ENCODE measurements at places on chromosomes 3 and 15.

DNA sequence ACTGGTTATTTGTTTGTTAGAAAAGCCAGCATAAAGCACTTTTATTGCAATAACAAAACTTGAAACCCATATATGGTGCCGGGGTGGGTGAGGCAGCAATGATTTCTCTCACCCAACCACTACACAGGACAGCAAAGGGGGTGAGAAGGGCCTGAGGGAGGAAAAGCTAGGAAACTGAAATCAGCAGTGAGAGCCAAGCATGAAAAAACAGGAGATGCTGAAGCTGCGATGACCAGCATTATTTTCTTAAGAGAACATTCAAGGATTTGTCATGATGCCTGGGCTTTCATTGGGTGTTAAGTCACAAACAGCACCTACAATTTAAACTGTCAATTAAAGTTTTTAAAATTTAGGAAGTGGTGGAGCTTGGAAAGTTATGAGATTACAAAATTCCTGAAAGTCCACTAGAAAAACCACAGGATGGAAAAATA, 11.9 kb upstream of the TM4SF4 start:
- no peak for DNase-seq

GRCh38 chr3:152019508-152019907, 146.1 kb downstream of the SUCNR1 start:
- DNase-seq, result no peak

- no peak for DNase-seq
Observed at GRCh38 chr3:194466761-194467356, 19.9 kb downstream of the ATP13A3 start.

GRCh38 chr3:125112981-125113380, 57.2 kb upstream of the HEG1 start:
- no peak for DNase-seq

- DNase-seq, result no peak
Observed at GRCh38 chr3:45754461-45754860, 41.9 kb downstream of the SLC6A20 start.

DNA sequence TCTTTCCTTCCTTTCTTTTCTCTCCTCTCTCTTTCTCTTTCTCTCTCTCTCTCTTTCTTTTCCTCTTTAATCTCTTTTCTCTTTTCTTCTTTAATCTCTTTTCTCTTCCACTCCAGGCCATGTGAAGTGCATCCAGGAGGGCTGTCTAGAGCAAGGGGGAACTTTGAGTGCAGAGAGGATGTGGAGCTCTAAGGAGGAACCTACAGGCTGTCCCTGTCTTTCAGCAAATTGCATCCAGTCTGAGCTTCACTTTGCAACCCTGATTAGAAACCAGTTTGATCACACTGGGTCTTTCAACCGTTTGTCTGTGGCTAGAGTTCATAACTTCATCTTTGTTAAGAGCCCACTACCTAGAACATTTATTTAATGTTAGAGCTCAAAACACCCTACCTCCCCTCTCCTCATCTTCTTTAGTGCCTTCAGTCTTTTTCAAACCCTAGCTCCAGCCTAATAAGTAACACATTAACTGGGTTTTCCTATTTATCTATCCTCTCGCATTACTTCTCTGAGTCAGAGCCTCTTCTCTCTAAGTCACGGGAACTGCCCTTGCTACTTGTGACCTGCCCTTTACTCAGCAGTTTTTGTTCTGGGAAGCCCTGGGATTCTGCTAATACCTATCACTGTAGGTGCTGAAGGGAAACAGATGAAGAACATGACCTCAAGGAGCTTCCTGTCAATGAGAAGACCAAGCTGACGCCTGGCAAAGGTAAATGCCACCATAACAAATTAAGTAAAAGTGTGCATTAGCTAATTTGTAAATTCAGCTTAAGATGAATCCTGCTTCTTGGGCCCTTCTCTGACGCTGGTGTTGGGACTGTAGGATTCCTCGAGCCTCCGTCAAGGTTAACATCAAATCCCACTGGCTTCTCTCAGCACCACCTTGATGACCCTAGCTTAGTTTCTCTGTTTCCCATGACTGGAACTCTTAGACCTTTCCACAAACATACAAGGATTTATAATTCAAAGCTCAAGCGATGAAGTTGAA, at the start of gene GCNT3:
TSS of gene GCNT3 (plus strand) at position 508 of the 985 bp plus-strand sequence. CDS start 6,456 bp downstream, outside the sequence.
- DNase-seq, result no peak

DNA sequence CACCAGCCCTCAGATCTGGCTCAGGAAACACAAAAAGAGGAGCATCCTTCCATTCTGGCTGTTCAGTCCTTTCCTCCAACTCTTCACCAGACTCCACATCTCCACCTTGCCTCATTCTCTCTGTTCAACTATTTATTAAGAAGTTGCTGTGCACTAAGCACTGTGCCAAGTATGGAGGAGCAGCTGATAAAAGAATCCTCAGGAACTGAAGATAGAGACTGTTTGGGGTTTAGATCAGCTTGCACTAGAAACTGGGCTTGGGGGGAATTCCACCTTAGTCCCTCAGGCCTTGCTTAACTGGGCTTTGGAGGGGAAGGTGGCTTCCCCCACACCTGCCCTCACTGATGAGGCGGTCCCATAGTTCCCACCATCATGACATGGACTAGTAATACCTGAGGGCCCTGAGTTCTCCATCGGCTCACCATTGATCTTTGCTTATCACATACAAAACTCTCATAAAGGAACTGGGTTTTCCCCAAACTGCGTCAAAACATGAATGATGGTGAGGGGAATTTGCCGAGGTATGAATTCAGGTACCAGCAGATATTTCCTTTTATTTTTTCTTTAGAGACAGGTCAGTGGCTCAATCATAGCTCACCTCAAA, 1.7 kb upstream of the CCR8 start:
- peak; percentile 89 for DNase-seq

- DNase-seq, result no peak
Observed at GRCh38 chr3:35042210-35042991, 596.9 kb upstream of the ARPP21 start.

DNA sequence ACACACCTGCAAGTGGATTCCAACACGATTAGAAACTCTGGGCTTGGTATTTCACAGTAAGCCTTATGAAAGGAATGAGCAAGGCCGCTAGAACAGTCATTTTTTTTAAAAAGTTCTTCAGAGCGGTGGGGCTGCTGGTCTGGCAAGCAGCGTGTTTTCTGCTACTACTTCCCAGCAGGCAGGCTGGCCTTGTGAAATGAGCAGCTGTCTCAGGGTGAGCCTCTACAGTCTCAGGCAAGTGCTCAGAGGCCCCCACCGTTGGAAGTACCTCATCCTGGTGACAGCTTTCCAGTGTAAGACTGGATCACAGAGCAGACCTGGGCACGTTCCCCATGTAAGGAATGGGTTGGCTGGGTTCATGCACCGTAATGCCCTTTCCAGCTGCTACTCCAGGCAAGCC, 119.2 kb downstream of the LRIG1 start:
- no peak for DNase-seq
